ENCODE measurements at places on chromosomes 2 and 18.
A peak's percentile ranks its signal among the peaks of the same experiment; 100 is the strongest.

DNA sequence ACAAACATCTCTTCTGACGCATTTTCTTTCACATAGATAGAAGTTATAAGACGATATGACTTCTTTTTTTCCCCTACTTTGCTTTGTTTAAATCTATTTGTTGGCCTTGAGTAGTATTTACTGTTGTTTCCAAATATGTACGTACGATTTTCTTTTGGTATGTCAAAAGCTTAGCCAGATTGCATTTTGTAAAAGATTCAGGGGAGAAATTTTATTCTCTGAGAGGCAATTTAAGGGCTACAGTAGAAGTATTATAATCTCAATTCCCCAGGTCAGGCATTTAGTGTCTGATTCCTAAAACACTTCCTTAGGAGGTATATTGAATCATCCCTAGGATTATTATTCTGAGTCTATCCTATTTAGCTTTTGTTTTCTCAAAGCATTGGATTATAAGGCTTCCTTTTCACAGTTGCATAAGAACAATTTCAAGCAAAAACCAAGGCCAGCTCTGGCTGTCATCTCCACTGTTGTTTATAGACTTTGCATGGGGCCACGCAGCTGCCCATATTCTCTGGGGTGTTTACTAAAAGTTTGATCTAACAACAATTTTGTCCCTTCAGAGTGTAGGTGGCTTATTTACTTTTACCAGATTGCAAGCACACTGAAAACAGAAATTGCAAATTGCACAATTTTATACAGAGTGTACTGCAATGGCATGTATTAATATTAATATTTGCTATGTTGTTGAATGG, 33.6 kb upstream of the GCG start:
- DNase-seq: no peak

GRCh38 chr2:84971510-84972206, 697 bp downstream of the KCMF1 start:
- peak; percentile 76 for DNase-seq

DNA sequence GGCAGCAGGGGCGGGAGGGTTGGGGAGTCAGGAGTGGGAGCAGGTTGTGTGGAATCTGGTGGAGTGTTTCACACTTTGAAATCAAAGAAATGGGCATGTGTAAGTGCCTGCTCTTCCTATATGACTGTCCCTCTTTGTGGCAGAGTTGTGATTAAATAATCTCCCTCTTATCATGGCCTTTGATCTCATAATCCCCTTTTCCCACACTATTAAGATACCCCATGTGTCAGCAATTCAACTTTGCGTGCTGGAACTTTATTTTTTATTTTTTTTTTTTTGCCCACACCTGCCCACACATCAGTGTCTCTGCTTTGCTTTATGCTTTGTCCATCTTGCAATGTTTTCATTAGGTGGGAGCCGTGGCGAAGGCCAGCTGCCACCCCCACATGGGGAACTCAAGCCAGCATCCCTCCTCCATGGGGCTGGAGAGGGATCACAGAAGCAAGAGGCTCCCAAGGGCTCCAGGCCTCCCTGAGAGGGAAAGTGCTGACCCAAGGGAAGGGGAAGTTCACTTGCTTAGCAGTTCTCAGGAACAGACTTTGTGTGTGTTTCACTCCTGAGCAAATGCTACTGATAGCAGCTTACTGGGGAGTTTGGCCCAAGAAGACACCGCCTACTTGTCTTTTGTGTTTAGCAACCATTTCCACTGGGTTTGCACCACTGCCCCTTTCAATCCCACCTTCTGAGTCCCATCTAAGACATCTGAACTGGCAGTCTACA, 243.4 kb downstream of the BCL11A start:
- no peak for DNase-seq

DNA sequence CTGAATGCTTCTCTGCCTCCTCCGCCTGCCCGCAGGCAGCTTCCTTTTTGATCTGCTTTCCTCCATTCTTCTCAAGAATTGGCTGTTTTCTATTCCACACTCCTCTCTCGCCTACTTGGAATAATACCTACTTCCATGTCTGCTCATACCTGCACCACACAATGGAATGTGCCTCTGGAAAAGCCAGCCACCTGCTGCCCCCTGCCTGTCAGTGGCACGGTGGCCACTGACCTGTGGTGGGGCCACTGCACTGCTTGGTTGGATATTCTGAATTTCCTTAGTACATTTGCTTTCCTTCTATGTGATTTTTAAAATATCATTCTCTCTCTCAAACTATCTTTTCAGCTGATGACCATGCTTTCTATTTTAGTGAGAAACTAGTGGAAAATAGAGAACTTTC, 406.9 kb downstream of the DCDC2C start:
- no peak for DNase-seq

GRCh38 chr18:61901323-61901986, 8.6 kb upstream of the RNF152 start:
- DNase-seq: peak; percentile 51

- DNase-seq: no peak
Observed at GRCh38 chr2:211247751-211248150, 691.4 kb downstream of the CPS1 start.

DNA sequence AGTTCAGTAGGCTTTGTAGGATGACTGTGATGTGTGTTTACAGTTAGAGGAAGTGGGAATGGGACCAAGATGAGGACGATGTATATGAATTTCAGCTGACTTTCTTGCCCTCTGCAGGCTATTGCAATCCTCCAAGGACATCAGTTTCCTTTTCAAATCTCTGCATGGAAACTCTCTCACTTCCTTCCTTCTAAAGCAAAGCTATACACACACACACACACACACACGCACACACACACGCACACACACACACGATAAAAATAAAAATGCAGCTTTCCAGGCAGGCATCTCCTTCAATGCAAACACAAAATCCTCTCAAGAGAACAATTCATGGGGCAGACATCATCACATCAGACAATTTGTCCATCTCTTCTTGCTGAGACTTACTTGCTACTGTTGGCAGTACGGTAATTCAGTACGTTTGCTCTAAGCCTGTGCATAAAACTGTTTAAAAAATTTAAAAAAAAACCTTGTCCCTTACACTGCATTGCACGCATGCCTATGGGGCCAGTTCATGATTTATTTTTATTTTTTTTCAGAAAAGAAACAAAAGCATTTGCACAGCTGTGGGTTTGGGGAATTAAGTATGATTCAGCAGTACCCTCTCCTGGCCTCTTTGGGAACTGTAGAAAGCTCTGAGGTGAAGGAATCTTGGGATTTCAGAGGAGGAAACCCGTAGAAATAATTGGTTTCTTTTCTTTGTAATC, 27.1 kb upstream of the ICOS start:
- DNase-seq: peak; percentile 51

All from CD4-positive, alpha-beta T cell treated with Interleukin-10 for 1 hour (primary cell).